ENCODE measurements at places on chromosomes 7 and 10.
A peak's percentile ranks its signal among the peaks of the same experiment; 100 is the strongest.

GRCh38 chr7:69598081-69598486 is at the start of gene AUTS2:
AUTS2 (plus strand) TSS chr7:69598475; CDS start chr7:69599654, 1,179 bp downstream.
- no peak for DNase-seq

- no peak for DNase-seq
Measured at GRCh38 chr10:7084280-7085005, 326.4 kb downstream of the SFMBT2 start.

GRCh38 chr7:106177300-106177690 is 65.2 kb upstream of the SYPL1 start:
- DNase-seq = no peak

GRCh38 chr7:6398943-6399342 is 48.8 kb downstream of the DAGLB start:
- no peak for DNase-seq

- DNase-seq = no peak
Measured at GRCh38 chr7:4831723-4832495, 29.9 kb downstream of the PAPOLB start.

GRCh38 chr7:28473571-28474281 is 61.4 kb downstream of the CREB5 start:
- DNase-seq = no peak

- no peak for DNase-seq
Measured at GRCh38 chr7:151175047-151175792, 7.7 kb upstream of the GBX1 start.

DNA sequence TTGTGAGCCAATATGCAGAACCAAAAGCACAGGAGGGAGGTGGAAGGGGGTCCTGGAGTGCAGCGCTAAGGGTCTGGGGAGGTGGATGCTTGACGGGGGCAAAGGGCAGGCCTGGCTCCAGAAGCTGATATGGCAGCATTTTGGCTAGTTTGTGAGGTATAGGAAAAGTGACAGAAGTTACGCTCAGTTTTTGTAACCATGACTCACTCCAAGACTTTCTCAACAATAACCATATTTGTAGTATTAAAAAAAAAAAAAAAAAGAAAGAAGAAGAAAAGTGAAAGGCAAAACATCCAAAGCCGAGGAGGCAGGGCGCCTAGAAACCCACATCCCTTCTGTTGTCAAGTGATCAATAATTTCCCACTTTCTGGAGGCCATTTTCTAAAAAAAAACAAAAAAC is 92.3 kb downstream of the RNF216 start:
- peak; percentile 27 for DNase-seq

DNA sequence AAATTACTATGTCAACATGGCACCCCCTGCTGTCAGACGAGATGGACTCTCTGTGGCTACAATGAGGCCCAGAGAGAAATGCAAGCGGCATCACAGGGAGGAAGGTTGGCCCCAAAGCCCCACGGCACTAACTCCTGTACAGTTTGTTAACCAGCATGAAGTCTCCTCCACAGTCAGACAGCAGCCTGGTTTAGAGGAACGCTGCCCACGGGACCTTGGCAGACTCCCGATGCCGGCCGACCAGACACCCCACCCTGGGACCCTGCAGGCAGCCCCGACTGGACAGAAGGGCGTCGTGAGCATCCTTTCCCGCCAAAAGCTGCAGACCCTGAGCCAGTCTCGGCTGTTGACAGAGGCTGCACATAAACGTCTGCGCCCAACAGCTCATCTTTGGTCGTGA is 158.8 kb downstream of the DIP2C start:
- no peak for DNase-seq

DNA sequence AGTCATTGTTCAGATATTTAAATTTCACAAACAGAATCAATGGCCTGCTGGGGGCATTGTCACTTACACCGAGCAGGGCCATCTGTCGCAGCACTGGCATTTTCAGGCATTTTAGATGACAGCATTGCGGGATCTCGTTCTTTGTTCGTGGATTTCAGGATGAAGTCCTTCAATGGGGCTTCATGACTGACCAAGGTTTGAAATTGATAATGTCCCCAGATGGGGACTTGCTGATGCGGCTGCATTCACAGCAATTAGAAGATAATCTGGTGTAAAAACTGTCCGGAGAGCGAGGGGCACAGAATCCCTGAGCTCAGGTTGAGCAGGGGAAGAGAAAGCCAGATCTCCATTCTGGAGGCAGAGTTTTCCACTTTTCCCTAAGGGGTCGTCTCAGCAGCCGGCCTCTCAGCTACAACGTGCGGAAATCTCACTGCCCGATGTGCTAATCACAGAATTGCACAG is 1.9 kb upstream of the C7orf33 start:
- DNase-seq = no peak

DNA sequence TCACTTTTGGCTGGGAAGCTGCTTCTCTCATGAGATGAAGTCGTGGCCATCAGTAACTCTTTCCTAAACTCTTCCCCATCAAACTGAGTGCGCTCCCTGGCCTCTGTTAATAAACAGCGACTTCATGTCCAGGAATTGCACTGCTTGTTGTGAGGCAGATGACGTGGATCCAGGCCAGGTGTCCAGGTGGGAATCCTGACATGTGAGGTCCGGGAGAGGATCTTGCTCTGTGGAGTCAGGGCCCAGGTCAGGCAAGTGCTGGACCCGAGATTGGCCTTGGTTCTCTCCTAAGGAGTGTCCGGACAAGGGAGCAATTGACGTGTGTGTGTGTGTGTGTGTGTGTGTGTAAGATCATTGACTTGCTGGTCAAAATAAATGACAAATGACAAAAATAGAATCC is 362.7 kb downstream of the GLRX3 start:
- no peak for DNase-seq

- DNase-seq = no peak
Measured at GRCh38 chr7:47331179-47331565, 250.7 kb downstream of the TNS3 start.

DNA sequence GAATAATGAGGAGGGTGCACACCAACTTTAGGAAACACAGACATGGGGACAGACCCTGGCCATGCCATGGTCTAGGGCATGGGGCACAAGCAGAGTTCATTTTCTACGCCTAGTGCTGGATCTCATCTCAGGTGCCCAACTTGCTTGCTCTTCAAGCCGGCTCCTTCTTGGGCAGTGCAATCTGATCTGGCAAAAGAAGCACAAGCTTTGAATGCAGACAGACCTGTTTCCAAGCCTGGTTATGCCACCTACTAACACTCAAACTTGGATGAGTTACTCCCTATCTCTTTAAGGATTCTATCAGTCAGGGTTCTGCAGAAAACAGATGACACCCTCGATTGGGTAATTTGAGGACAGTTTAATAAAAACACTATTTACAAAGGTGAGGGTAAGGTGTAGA is 34.9 kb upstream of the WAPL start:
- DNase-seq = no peak

- DNase-seq = no peak
Measured at GRCh38 chr7:25870574-25870973, 281.4 kb upstream of the NFE2L3 start.

- no peak for DNase-seq
Measured at GRCh38 chr7:1523844-1524243, 6.7 kb upstream of the MAFK start.

DNA sequence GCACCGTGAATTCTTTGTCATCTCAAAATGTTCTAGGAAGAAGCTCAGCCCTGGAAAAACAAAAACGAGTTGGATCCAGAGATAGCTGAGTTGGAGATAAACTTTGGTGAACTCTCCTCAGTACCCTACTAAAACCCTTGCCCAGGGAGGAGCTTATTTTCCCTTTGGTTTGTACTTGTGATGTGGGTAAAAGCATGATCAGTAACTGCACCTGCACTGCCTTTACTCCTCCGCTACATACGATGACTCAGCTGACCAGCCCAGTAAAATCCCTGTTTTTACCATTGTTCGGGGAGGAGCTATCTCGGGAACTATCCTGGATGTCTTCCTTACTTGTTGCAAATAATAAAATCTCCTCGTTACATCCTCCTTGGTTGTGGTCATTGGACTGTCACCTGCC is 359.3 kb downstream of the SH2D4B start:
- no peak for DNase-seq

- no peak for DNase-seq
Measured at GRCh38 chr10:122637376-122637775, 62.3 kb downstream of the C10orf120 start.

DNA sequence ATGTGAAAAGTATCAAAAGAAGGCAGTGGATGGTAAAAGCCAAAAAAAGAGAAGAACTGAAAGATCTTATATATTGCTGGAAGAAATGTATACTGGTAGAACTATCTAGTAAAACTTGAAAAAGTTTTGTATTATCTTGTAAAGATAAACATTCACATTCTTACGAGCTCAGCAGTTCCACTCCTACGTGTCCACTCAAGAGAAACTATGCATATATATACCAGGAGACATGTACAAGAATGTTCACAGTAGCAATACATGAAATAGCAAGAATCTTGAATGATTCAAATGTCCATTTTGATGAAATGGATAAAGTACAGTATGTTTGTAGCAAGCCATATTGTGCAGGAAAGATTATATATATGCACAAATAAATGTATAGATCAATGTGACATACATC is 155.0 kb downstream of the RNF133 start:
- no peak for DNase-seq

Measured in activated CD8-positive, alpha-beta memory T cell treated with anti-CD3 and anti-CD28 coated beads for 4 hours (primary cell).